NCI-H1694 (cell line): ENCODE measurements at places on chromosomes 2 and 18.

DNA sequence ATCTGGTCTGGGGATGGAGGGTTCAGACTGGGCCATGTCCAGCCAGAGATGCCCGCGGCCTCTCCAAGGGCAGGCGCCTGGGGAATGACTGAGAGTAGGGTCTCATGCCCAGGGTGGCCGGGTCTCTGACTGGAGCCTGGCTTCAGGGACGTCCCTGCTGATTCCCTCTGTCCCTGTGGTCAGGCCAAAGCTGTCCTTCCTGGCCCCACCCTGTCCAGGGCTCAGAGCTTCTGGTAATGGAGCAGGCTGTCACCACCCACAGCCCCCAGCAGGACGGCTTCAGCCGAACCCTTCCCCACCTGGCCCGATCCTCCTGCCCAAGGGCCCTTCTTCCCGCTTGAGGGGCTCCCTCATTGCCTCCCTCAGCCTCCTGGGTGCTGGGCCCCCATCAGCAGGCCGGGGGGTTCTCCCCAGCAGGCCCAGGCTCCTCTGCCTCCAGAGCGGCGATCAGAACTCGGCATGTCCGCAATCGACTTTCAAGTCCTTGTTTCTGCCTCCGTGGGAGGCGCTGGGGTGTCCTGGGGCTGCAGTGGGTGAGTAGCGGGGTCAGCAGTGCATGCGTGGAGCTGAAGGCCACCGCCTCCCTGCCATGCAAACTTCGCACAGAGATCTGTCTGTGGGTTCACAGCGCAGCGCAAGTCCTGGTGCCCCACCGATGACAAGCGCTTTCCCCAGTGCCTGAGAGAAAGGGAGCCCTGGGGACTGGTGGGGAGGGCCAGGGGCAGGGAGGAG is 18.3 kb downstream of the RAMP1 start:
- no peak for DNase-seq

GRCh38 chr2:99101697-99102096 is 39.8 kb upstream of the C2orf15 start:
- no peak for DNase-seq

DNA sequence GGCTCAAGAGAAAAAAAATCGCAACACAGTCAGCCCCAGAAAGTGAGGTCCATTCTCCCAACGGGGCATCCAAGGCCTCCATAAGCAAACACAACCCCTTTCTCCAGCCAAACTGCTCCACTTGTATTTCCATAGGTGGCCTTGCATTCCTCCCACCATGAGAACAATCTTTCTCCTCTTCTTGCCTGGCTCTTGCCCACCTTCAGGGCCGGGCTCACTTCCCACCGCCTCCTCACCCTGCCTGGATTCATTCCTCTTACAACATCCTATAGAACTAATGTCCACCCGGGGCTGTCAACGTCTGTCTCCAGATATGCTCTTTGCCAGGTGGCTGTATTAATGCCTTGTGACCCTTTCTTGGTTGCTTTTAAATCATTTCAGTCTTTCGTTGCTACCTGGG is 124.5 kb downstream of the SMAD7 start:
- DNase-seq = no peak

DNA sequence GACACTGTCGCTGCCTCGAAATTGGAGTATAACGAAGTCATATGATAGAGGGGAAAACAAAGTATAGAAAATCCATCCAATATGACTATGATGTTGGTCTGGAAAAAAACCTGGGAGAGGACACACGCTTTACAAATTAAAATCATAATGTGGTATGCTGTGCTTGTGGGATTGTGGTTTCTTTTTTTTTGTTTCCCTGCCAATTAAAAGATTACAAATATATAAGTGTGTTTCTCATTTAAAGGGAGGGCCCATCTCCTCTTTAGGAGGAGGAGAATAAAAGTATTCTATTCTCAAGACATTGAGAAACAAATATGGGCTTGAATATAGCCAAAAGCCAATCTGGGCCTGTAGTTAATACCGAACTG is 86.6 kb downstream of the EPHA4 start:
- DNase-seq = no peak

- DNase-seq = no peak
These were observed 136.8 kb upstream of the MAP3K20 start for GRCh38 chr2:172938713-172939375.

DNA sequence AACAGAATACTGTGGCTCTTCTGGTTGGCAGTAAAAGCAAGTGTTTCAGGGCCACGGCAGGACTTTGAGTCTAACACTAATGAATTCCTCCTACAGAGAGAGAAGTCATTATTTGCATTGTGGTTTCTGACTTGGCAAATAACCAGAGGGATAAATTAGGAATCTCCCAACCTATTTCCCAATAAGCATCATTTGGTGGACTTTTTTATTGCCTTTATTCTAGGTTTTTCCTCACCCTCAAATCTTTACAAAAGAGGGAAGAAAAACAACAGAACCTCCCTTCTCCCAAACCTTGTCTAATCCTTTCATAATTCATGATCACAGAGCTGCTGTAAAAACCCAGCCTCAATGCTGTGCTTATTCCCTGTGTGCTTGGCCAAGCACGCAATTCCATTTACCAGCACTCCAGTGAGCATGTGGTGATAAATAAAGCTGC is 179.7 kb downstream of the AGPS start:
- DNase-seq = peak; percentile 92

GRCh38 chr2:105775809-105776559 is 31.3 kb downstream of the NCK2 start:
- DNase-seq = no peak

DNA sequence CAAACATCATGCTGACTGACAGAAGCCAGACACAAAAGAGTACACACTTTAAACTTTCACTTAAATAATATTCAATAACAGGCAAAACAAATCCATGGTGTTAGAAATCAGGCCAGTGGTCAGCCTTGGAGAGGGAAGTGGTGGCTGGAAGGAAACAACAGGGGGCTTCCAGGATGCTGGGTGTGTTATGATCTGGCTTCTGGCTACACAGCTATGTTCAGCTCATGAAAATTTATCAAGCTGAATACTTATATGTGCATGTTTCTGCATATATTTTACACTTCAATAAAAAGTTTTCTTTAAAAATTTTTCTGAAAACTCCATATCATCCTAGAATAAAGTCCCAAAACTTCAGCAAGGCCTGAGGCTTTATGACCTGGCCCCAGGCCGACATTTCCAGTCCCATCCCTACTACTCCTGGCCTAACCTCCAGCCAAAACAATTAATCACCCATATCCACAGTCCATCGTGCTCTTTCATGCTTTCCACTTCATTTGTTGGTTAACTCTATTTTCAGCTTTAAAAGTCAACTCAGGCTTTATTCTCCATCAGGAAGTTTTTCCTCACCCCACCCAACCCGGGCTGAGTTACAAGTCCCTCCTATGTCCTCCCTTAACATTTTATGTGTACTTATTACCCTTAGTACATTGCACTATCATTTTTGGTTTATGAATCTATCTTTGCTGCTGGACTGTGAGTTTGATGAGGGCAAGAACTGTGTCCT is 27.9 kb upstream of the SPTBN1 start:
- DNase-seq = no peak

GRCh38 chr2:229733611-229734245 is 19.4 kb upstream of the DNER start:
- no peak for DNase-seq

- DNase-seq = no peak
These were observed 398.8 kb downstream of the ARHGAP15 start for GRCh38 chr2:143528021-143528420.
